ENCODE measurements at places on chromosomes 7 and 10.

DNA sequence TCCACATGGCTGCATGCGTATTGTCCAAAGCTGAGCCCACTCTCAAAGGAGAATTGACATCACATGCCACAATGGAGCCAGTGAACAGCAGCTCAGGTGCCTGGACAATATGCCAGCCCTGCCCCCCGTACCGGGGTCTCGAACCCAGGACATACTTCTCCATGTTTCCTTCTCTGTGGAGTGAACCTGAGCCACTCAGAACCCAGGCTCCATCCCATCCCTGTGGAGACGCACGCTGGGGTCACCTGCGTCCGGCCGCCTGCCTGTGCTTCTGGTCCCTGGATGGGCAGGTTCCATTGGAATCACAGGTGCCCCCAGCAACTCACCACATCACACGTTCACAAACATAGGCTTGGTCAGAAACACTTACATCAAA, 229.8 kb downstream of the DNAJB6 start:
- no peak for DNase-seq

- DNase-seq = no peak
These were observed 38.3 kb upstream of the TAC1 start for GRCh38 chr7:97693586-97693985.

GRCh38 chr10:128137877-128138276, 11.7 kb upstream of the MKI67 start:
- no peak for DNase-seq

GRCh38 chr10:62021978-62022802, 120.7 kb downstream of the ARID5B start:
- no peak for DNase-seq

GRCh38 chr7:74038194-74038961, 10.4 kb downstream of the ELN start:
- no peak for DNase-seq

DNA sequence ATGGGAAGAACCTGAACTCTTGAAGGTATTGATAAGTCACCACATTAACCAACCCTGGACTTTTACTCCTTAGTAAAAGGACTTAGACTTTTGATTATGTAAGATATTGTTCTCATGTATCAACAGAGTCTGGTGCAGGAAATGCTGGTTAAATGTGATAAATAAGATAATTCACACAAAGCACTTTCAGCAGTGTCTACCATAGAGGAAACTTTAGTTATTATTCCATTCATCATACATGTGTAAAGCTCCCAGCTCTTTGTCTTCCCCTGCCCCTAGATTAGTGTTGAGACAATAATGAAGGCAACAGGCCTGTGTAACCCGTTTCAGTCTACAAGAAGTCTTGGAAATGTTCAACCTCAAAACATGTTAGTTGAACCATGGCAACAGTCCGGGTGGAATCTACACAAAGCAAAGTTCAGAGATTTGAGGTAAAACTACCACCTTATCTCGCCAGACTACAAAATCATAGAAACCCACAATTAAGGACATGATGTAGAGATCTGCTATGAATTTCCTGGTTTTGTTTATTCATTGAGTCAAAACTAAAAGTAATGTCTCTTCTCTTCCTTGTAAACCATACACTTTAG, 109.9 kb upstream of the ADO start:
- peak; percentile 12 for DNase-seq

- no peak for DNase-seq
These were observed 1.8 kb downstream of the BPGM start for GRCh38 chr7:134648456-134648855.

DNA sequence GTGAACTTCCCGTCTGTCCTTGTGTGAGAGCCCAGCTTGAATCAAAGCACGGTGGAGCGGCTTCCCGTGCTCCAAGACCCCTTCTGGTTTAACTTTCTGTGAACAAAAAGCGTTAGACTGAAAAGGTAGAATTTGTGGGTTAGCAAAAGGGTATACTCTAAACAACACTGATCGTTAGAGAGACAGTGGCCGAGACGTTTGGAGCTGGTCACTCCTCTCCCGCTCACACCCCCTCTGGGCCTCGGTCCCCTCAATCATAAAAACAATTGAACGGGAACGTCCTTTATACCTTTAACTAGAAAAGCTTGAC, 502 bp downstream of the PRKRIP1 start:
- DNase-seq = no peak

DNA sequence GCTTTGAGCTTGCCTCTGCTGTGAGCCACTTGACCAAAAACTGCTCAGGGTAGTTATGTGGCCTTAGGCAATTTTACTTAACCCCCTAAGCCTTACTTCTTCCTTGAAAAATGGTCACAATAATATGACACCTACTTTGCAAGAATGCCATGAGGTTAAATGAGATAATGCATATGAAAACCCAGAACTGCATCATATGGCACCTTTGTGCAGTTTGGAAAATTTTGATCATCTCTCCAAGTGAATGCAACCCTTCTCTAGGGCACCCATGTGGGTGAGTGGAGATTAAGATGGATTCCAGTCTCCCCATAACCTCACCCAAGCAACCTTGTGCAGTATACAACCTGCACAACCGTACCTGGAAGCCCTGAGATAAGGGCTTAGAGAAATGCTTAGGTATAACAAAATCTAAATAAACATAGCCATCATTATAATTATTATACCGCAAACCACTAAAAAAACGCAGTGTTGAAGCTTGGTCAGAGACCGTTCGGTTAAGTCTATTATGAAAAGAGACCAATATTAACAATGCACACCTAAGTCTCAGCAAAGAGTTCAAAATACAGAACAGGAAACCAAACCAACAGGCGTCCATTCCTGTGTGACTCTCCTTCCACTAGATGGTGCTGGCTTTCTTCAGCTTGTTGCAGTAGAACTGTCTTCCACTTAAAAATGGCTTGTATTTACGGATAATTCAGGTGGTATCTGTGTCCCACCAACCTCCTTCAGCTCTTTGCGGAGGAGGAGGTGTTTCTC, 21.0 kb upstream of the ASB15 start:
- DNase-seq = peak; percentile 53

DNA sequence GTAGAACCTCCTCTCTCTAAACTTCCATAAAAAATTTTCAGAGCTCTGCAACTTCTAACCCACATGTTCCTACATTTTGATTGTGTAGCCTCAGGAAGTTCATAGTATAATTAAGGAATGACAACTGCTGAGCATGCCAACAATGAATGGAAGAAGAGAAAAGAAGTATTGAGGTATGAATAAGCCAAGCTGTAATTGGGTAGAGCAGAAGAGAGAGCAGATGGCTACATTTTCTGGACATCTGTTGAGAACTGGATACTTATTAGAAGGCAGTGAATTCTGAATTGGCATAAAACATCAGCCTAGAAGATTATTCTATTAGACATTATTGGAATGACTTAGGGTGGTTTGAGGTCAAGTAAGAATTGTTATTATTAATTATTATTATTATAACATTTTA, 728.3 kb upstream of the PHF14 start:
- no peak for DNase-seq

DNA sequence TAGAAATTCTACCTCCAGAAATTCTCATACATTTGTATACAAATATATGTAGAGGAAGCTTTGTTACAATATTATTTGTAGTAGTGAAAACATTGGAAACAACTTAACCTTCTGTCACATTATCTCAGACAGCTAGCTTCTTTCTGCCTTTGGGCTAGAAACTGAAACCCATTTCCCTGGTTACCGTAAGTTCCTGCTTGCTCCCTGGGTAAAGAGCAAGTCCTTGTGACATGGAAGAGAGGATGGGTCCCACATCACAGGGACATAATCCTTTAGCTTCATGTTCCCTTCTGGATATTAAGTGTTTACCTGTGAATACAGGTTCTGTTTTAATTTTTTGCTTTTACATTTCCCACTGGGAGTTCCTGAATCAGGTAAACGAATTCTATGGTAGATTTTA, 41.8 kb downstream of the KLHDC10 start:
- no peak for DNase-seq

DNA sequence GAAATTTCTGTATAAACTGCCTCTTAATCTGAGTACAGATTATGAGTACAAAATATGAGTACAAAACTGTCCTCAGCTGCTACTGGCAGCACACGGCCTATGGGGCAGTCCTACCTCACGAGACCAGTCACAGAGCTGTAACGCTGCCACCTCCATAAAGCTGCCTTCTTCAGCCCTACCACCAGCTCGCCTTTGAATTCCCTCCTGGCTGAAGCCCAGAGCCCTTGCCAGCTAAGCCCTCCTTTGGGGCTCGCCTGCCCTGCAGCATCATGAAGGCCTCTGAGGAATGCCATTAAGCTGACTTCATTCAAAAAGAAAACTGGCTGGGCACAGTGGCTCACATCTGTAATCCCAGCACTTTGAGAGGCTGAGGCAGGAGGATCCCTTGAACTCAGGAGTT, 180.0 kb upstream of the SH2B2 start:
- DNase-seq = no peak

- no peak for DNase-seq
These were observed 1345.1 kb downstream of the XPNPEP1 start for GRCh38 chr10:108578258-108578657.

DNA sequence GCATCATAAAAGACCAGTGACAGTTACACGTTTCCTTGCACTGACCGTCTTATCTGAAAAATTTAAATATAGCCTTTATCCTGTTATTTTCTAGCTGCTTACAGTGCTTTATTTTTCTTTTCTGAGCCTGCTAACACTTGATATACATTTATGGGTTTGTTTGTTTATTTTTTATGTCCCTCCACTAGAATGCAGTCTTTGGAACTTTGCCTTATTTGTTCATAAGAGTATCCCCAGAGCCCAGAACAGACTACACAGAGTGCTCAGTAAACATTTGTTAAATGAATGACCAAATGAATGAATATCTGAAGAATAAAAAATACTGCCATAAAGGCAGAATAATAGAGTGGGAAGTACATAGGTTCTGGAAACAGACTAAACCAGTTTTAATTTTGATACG, 202.3 kb upstream of the LRRN3 start:
- DNase-seq = no peak

- DNase-seq = no peak
These were observed 26.9 kb downstream of the BLVRA start for GRCh38 chr7:43785420-43785819.

DNA sequence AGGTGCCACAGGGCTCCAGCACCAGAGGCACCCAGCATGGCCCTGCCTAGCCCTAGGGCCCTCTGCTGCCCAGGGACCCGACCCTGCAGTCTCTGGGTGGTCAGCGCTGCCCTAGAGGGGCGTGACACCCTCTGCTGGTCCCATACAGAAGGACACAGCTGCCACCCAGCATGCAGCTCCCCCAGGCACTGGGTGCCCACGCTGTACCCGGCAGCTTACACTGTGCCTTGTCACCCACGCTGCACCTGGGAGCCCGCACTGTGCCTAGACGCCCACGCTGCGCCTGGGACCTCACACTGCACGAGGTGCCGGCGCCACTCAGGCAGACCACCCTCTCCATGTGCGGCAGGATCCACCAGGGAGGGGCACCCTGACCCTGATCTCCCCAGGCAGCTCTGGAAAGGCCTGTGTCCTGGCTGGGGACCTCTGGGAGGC, 55.2 kb downstream of the PWWP2B start:
- DNase-seq = no peak

- no peak for DNase-seq
These were observed 33.4 kb downstream of the OGDH start for GRCh38 chr7:44639671-44640321.

DNA sequence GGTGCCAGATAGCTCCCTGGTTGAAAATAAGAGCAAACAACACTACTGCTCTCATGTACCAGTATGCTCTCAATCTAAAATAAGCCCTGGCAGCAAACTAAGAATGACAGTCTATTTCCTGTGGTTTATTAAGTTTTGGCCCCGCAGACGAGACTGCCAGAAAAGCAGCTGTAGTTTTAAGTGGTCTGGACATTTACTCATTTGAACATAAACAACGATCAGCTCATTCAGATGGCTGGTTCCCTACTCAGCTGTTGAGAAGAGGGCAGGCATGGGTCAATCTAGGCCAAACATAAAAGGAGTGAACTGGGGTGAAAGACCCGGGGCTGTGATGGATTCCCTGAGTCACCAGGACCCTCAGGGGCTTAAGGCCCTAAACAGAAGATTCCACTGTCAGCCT, 4.5 kb downstream of the TRIL start:
- DNase-seq = no peak

DNA sequence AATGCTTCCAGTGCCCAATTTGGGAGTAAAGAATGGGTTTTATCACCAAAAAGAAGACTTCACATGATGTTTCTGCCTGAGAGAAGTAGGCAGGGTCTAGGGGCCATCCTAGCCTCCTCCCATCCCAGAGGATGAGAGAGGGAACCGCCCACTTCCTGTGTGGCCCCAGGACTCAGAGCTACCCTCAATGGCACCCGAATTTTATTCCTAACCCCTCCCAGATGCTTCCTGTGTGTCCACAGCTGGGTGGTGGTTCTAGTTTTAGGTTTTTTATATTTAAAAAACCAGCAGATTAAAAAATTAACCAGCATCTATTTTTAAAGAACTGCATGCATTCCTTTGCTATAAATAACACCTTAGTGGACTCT, 583.5 kb downstream of the PTPRN2 start:
- no peak for DNase-seq

GRCh38 chr10:34058845-34059614, 724.6 kb upstream of the NRP1 start:
- no peak for DNase-seq

GRCh38 chr7:116356979-116357378, 142.6 kb upstream of the CAV2 start:
- no peak for DNase-seq

GRCh38 chr7:31850601-31851000, 163.6 kb downstream of the PPP1R17 start:
- DNase-seq = no peak

GRCh38 chr10:113788604-113789083, 37.2 kb downstream of the PLEKHS1 start:
- DNase-seq = no peak

GRCh38 chr10:62199584-62199983, 69.1 kb downstream of the RTKN2 start:
- peak; percentile 70 for DNase-seq

GRCh38 chr7:23100697-23101096, 4.9 kb upstream of the KLHL7 start:
- DNase-seq = no peak

DNA sequence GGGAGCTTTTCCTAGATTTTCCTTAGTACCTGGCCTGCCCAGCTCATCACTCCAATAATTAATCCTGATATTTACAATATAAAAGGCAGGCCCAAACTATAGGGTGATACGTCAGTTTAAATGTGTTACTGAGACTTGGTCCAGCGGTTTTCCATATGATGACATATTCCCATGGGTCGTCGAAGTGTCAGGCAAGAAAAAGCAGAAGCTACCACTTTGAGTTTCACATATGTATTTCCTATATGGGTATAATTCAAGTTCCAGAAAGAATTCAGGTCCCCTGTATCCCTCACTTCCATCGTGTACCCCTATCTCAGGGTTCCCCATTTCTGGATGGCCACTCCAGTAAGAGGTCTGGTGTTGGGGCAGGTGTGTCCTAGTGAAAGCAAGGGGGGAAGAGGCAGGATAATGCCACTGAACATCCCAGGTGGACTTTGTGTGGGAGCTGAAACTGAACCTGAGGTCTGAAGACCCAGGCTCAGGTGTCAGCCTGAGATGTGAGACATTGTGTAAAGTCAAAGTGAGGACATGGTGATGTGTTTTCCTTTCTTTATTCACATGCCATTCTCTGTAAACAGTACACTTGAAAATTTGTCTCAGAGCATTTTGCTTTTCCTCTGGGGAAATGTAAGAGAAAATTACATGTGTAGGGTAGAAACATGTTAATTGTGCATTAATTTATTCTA, 167.8 kb downstream of the PLXDC2 start:
- DNase-seq = no peak
